HFFc6 (cell line): ENCODE measurements at places on chromosomes 5 and 9. TPM values are rescaled to one million over a fixed set of nuclear protein-coding genes. Genes with fewer than 3 reads are reported as not detected.

- peak; percentile 94 for DNase-seq
Observed at GRCh38 chr9:127336506-127337352, 60.2 kb upstream of the SLC2A8 start.

DNA sequence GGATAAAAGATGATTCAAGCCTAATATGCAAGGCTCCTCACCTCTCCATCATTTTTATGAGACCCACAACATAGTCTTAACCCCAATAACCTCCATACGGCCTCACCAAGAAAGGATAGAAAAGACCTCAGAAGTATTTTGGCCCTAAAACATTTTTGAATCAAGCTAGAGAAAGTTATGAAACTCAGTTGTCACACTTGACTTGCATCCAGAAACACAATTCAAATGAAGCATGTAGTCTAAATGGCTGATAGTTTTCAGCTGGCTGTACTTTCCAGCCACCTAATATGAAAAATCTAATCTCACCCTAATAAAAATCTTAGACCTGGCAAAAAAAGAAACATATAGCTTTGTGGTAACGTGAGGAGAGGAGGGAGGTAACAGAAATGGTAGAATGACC, 116.1 kb downstream of the ARL15 start:
- DNase-seq: no peak

GRCh38 chr9:77965445-77966123, 66.0 kb downstream of the GNAQ start:
- no peak for DNase-seq

Gene ITGA2
- total RNA-seq: 47.1 to 69.9 TPM (median 48.8 TPM) in 3 replicates

- no peak for DNase-seq
Observed at GRCh38 chr9:120267929-120268328, 312.0 kb downstream of the CDK5RAP2 start.

Gene GDA
- not detected in 3 replicates for total RNA-seq

DNA sequence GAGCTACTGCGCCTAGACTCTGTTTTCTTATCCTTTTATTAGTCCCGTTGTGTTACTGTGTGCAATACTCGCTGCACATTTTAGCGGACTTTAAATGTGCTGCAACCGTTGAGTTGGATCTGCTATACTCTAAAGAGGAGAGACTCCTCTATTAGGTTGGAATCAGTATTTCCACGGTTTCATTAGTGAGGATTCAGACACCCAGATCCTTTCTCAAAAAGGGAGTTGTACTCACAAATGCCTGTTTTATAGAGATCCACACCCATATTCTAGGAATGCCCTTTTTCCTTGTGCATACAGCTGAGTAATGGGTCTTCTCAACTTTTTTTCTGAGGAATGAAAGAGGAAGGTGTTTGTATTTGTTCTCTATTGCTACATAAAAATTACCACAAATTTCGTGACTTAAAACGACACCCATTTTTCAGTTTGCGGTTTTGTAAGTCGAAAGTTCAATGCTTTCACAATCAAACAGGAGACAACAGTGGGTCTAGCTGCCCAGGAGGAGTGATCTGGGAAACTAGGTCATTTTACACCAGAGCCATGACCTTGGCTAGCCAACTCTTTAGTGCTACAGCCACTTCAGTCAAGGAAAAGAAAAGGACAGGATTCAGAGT, 52.8 kb upstream of the SLC44A1 start:
- DNase-seq: no peak

Gene PCDHGA10
- total RNA-seq: 0.79 to 1.3 TPM (median 0.85 TPM) in 3 replicates

DNA sequence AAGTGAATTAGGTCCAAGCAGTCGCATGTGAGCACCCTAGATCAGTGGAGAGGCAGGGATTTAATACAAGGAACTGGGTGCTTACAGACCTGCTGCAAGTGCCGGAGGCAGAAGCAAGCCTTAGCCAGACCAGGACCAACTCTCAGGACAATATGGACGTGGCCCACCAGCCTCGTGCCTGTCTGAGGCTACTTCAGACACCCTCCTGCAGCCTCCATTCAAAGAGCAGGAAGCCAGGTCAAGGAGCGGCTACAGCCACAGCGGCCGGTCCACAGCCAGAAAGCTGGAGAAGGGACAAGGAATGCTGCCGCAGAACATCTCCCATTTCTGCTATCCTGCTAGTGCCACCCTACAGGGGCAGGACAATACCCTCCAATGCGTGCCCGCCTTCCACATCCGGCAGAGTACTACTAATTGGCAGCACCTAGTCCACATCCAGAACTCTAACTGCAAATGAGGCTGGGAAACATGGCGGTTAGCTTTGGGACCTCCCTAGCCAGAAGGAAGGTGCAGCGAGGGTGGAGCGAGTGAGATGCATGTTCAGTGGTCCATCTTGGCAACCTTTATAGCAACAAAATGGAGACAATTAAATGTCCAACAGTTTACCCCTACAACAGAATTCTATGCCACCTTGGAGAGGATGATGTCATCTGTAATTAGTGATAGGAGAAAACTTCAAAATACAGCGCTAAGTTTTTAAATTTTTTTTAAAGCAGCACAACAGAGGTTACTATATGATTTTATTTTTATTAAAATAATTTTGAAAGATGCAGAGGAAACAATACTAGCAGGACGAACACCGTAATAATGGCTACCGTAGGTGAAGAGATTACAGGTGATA, 1.0 kb upstream of the ALDH1B1 start:
- no peak for DNase-seq

GRCh38 chr5:150411245-150411979, 1.3 kb downstream of the CD74 start:
- no peak for DNase-seq

GRCh38 chr5:140828362-140828737, 590 bp downstream of the PCDHA6 start:
- DNase-seq: no peak

DNA sequence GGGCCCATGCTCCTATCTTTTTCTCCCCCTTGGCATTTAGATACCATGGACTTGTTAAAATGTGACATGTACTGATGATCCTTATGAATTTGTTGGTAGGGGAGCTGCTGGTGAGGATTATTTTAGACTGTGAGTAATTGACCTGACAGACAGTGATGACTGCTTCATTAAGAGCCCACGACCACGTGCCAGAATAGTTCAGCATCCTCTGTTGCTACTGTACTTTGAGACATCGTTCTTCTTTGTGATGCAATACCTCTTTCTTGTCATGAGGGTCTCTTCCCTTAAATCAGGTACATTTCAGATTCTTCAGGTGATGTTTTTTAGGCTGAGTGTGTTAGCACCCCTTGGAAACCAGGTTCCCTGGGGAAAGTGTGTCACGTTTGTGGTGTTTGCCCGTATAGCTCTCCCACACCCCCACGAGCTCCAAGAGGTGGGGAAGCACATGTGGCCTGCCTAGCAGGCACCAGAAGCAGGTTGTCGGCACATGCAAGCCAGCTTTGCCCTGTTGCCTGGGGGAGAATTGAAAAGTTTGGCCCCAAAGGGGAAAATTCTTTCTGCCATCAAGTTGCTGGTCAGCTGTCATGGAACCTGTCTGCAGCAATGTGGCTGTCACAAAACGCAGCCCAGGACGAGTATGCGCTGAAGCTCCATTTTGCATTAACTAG, 25.1 kb downstream of the QRFP start:
- DNase-seq: no peak

Gene BTNL8
- not detected in 3 replicates for total RNA-seq

GRCh38 chr5:151047814-151048425, 27.5 kb downstream of the GPX3 start:
- no peak for DNase-seq

DNA sequence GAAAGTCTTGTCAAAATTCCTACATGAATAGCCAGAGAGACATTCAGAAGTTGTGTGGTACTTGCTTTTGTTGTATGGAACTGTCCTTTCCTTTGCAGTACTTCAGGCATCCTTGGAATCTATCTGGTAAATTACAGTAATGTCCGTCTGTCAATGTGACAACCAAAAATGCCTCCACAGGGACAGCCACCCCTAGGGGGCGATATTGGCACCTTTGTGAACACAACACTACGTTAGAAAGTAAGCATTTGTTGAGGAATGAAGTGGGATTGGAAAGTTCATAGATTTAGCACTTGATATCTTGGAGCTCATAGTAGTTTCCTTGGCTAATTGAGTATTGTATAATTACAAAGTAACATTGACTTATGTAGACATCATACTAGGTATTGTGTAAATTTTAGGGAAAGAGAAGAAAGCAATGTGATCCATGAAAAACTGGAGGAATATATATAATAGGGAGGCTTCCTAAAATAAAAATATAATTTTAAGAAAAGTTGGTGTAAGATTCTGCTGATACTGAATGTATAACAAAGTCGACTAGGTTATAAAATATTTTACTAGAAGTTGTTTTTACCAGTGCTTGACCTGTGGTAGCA, 32.7 kb downstream of the TMEFF1 start:
- peak; percentile 55 for DNase-seq

DNA sequence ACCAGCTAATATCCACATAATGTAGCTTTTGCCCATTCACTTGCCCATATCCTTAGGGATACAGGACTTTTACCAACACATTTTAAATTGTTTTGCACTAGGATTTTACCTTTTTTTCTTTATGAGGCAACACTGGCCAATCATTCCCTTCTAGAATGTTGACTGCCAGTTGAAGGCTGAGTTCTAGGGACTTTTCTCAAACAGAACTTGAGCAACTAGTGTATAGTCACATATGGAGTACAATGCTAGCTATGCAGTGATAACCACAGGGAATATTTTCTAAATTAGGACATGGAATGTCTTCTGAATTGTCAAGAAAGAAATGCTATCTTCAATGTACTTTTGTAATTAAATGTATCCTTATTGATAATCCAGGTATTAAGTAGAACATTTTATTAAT, 133.6 kb downstream of the OXCT1 start:
- peak; percentile 16 for DNase-seq

GRCh38 chr5:96776621-96777020, 31.1 kb downstream of the ERAP1 start:
- DNase-seq: no peak

- no peak for DNase-seq
Observed at GRCh38 chr5:7610531-7611177, 214.7 kb downstream of the ADCY2 start.

GRCh38 chr9:94717761-94718160, 8.7 kb upstream of the AOPEP start:
- no peak for DNase-seq

GRCh38 chr5:39941416-39941815, 516.6 kb upstream of the DAB2 start:
- DNase-seq: no peak

- peak; percentile 13 for DNase-seq
Observed at GRCh38 chr5:146516151-146516475, at the start of gene GPR151. GPR151 (minus strand) TSS chr5:146516190; CDS start chr5:146516113, 77 bp downstream.

DNA sequence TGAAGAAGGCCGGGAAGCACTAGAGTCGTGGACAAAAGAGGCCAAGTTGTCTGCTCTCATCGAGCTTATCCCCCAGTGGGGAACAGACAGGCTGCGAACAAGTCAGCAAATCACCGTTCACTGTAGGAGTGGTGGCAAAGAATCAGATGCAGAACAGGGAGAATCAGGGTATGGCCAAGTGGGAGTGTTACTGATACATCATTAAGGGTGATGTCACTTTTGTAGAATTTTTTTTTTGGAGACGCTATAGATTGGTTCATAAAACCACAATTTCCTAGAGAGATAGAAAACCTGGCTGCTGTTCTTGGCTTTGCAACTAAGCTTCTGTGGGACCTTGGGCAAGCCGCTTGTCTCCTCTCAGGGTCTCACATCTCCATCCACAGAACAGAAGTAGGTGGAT, 21.3 kb downstream of the SPRY4 start:
- DNase-seq: no peak

Gene CEL
- 0.45 to 0.53 TPM (median 0.47 TPM) in 3 replicates for total RNA-seq

DNA sequence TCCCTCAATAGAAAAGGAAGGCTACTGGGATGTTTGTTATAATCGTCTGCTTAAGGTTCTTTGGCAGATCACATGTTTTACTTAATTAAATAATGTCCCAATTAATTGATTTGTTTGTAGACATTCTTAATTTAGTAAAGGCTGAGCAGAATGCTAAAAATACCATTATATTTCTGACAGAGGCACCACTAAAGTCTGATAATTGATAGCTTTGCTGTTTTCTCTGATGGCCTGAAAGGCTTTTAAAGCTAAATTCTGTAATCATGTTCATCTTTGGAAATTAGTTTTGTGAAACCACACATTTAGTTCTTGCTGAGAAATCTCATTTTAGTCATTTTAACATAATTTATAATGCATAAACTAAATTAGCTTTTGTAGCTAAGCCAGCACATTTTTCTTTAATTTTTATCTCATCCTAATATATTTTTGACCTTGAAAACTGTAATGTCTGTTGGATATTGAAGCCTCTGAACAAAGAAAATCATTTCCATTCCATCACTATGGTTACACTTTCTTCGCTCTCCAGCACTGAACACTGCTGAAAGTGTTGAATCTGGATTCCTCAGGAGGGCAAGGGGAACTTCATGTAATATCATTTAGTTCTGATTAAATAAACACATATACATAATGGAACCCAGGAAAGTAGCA, 329.4 kb downstream of the ELAVL2 start:
- DNase-seq: no peak

DNA sequence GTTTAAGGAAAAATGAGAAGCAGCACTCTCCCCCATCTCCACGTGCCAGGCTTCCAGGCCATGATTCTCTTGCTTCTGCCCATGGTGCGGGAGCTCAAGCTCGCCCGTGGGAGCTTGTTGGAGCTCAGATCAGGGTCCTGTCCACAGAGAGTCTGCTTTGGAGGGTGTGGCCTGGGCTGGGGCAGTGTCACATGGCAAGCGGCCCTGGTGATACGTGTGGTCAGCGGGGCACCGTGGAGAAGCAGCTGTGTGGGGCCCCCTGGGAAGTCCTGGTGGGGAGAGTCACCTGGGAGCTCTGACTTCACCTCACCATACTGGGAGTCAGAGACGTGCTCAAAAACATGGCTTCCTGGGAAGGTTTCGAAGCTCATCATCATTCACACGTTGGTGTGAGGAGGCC, 275.3 kb downstream of the GADD45G start:
- no peak for DNase-seq

GRCh38 chr5:94218374-94218773, 400.0 kb downstream of the KIAA0825 start:
- DNase-seq: peak; percentile 91

DNA sequence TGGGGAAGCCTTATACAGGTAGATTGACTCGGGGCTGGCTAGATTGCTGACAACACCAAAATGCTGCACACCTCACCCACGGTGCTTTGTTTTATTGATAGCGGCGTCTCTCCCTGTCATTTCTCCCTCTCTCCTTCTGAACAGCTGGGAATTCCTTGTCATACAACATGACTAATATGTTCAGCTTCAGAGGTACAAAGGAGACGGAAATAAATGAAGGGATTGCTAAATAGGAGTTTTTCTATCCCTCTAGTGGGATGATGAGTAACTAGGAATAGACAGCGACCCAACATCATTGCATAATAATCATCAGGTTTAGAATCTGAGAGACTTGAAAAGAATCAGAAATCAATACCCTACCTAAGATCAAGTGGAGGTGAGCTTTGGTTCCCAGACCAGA, 337.7 kb upstream of the PANK3 start:
- DNase-seq: no peak

DNA sequence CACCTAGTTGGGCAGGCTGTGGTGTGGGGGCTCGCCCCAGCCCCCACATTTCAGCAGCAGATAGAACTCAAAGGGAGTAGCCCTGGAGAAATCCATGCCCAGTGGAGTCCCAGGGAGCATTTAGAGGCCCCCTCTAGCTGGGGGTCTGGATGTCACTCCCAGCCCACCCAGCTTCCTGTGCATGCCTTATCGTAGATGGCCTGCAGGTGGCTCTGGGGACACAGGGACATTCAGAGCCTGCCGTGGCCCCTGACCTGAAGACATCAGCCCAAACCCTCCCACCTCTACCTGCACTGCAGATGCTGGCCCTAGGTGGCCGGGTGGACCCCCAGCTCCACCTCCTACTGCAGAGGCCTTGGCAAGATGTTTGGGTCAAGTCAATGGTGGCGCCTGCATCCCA, 49.0 kb upstream of the LMX1B start:
- DNase-seq: no peak

GRCh38 chr9:112443200-112443599, 43.4 kb upstream of the KIAA1958 start:
- DNase-seq: peak; percentile 21
